ENCODE measurements at places on chromosomes 11 and 22.

DNA sequence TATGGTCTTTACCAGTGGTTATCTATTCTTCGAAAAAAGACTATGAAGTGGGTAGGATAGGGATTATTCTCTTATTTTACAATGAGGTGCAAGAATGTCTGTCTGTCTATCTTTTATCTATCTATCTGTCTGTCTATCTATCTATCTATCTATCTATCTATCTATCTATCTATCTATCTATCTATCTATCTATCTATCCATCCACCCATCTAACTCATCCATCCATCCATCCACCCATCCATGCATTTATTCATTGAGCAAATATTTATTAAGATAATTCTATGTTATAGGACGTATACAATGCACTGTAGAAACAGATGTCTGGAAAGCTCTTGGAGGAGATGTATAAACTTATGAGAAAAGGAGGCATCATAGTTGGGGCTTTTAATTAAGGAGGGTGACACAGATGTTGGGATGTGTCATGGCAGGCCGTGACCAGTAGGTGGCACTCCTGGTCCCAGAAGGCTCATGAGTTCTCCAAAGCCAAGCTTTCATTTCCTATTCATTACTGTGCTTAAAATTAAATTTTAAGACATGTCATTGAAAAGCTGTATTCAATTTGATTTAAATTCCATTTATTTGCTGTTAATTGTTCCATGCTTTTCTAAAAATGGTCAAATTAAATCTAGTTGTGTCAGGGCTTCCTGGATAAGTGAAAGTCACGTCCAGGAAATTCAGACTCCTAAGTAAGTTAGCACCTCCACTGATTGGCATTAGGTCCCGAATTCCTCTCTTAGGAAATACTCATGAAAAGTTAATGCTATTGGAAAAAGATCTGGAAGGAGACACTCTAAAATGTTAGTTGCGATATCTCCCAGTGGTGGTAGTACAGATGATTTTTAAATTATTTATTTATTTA, 19.0 kb upstream of the E2F8 start:
- peak; percentile 81 for DNase-seq

- DNase-seq, result no peak
Measured at GRCh38 chr11:18836417-18836816, 44.8 kb upstream of the PTPN5 start.

DNA sequence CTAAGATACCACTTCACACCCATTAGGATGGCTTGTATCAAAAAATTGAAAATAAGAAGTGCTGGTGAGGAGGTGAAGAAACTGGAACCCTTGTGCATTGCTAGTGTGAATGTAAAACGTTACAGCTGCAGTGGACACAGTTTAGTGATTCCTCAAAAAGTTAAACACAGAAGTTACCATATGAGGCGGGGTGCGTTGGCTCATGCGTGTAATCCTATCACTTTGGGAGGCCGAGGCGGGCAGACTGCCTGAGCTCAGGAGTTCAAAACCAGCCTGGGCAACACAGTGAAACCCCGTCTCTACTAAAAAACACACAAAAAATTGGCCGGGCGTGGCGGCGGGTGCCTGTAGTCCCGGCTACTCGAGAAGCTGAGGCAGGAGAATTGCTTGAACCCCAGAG, 43.5 kb downstream of the SGSM3 start:
- no peak for DNase-seq

DNA sequence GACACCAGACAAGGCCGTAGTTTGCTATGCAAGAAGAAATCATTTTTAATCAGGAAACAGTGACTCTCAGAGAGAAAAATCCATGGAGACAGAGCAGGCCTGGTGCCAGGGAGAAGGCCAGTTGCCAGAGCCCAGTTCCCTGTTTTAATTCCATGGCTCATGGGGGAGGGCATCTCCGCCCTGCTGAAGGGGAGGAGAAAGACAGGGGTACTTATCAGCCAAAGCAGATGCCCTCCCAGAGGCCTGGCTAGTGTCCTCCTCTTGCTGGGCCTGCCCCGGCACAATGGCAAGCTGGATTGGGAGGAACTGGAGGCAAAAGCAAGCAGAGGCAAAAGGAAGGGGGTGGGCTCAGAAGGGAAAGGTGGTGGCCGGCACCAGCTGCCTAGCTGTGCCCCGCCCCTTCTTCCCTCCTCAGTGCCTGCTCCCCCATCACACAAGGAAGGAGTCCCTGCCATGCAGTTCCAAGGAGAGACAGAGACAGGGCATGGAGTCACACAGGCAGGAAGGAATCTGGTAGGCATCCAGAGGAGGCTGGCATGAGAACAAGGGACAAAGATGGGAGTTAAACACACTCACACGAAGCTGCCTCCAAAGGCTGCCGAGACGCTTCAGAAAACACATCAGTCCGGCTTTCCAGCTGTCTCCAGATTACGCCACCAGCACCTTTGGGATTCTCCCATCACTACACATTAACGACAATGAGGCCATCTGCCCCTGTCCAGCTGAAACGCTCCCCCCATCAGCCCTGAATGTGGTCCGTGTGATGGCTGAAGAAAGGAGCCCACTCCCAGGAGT, 591.8 kb downstream of the BUD13 start:
- DNase-seq, result no peak

- DNase-seq, result no peak
Measured at GRCh38 chr11:116144387-116144958, 628.3 kb downstream of the BUD13 start.

DNA sequence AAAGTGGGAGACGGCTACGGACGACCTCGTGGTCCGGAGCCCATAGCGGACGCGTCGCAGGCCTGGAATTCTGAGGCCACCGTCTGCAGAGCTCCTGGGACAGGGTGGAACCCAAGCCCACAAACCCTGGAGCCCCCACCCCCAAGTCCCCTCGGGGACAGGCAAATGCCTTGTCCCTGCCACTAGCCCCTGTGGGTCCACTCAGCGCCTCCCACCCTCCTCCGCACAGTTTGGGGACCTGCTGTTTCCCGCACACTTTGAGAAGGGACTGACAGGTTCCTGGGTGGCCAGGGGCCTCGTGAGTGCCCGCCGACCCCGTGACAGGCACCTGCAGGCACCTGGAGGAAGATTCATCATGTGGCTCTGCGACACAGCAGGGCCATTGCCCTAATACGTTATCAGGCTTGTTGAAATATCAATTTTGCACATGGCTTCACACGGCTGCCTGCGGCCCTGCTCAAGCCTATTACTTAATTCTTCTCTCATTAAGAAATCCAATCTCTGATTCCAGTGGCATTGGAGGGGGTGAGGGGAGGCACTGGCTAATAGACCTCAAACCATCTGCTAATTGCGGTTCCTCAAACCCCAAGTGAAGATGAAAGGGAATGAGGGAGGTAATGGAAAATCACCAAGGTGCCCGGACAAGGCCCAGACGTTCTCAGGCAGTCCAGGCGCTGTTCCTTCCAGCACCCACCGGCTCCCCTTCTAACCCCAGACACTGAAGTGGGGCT, 672.5 kb downstream of the BRD1 start:
- no peak for DNase-seq

GRCh38 chr11:69018924-69019323, 5.9 kb upstream of the MRGPRF start:
- no peak for DNase-seq

DNA sequence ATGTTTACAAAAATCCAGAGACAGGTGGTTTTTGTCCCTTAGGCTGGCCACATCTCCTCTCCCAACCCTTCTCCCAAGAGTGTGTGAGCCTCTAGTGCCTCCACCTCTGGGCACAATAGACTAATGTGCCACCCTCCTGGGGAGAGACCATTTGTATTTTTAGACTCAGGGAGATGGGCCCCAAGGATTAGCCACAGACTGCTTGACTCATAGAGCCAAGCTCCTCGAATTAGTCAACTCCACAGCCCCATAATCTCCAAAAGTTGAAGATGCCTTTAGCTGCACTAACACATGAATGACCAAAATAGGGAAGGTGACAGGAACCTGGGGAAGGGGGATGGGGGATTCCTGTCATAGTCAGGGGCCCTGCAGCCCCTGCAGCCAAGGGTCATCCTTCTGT, 53.0 kb upstream of the LRRC32 start:
- DNase-seq, result no peak

DNA sequence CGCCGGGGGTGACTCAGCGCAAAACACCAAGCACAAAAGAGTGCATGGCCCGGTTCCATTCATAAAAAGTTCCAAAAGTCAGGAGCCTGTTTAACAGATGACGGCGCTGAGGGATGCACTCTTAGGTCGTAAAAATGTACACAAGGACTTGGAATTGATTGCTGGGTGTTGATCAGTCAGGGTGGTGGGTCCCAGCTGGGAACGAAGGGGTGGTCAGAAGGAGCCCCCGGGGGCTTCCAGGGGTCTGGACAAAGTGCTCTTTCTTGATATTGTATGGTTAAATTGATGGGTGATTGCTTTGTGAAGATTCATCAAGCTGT, 20.7 kb downstream of the IFITM10 start:
- DNase-seq, result no peak

- no peak for DNase-seq
Measured at GRCh38 chr11:86162239-86162638, 82.3 kb upstream of the EED start.

- DNase-seq, result no peak
Measured at GRCh38 chr11:102568851-102569250, 38.3 kb upstream of the MMP7 start.

DNA sequence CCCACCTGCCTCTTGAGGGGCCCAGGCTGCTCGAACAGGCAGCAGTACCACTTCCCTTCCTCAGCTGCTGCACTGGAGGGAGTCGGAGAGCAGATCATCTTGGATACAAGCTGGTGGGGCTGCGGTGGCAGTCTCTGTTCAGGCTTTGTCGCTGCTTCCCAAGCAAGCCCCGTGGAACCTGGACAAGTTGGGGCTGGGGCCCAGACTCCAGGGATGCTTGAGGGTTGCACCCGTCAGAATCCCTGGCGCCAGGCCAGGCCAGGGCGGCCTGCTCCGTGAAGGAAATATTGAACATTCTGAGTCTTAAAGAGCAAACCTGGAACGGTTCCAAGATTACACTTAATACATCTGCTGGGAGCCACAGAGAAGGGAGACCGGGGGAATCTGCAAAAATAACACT, 310.1 kb upstream of the SORL1-AS1 start:
- DNase-seq, result no peak

DNA sequence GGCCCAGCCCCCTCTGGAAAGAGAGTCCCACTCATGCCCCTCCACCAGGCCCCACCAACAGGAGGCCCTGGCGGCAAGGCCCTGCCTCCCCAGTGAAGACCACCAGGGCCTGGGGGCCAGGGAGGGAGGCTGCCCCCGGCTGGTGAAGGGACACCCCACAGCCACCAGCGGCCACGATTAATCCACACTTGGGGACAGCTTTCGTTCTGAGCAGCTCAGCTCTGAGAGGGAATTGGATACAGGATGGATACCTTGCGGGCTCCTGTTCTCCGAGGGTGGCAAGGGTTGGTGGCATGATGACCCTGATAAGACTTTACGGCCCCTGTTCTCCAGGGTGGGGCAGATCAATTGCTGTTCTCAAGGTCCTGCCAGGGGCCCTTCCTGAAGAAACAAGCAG, 6.9 kb upstream of the NLRP6 start:
- DNase-seq, result no peak

DNA sequence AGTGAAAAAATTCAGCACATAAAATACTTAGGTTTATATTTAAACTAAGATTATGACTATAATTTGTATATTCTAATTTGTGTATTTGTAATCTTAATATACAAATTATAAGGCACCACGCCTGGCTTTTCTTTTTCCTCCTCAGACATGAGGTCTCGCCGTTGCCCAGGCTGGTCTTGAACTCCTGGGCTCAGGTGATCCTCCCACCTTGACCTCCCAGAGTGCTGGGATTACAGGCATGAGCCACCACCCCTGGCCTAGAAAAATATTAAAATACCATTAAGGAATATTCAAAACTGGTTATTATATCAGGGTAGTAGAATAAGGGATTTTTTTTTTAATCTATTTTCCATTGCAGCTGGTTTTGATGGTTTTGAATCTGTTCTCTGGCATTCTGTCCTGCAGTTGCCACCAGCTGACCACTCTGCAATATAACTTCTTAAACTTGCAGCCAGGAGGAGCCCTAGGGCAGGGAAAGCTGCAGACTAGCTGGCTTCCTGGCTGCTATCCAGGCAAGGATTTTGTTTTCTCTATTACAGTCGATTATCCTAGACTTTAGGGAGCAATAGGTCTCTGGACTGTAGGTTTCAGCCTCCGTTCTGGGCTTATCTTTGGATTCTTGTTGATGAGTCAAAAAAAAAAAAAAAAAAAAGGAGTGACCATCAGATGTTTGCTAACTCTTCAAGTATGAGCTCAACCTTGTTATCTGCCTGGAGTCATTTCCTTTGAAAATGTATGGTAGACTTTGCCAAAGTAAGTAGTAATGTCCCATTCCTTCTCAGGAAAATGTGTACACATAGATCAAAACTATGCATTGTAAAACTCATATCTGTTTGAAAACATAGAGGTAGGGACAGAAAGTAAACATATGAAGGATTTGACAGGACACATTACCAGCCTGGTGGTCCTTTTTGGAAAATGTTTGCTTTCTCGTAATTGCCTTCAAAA, 13.2 kb downstream of the POLA2 start:
- DNase-seq, result peak; percentile 67
